Motor neuron (in vitro differentiated cells): ENCODE measurements at places on chromosomes 2 and 18.

- no peak for ATAC-seq
Observed at GRCh38 chr2:43212216-43212835, 14.1 kb downstream of the ZFP36L2 start.

DNA sequence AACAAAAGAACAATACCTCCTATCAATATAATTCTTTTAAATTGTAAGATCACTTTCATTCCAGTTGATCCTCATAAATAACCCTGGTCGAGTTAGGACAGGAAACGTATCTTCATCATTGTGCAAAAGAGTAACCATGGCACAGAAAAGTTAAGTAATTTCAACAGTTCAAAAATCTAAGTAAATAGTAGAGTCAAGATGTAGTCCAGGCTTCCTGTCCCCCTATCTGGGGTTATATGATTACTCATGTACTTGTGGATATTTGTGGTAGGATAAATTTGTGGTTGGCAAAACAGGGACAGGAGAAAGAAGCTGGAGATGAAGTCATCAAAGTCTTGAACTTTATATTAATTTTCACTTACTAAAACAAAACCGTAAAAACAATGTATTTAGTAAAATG, 772.6 kb downstream of the TSN start:
- no peak for ATAC-seq

DNA sequence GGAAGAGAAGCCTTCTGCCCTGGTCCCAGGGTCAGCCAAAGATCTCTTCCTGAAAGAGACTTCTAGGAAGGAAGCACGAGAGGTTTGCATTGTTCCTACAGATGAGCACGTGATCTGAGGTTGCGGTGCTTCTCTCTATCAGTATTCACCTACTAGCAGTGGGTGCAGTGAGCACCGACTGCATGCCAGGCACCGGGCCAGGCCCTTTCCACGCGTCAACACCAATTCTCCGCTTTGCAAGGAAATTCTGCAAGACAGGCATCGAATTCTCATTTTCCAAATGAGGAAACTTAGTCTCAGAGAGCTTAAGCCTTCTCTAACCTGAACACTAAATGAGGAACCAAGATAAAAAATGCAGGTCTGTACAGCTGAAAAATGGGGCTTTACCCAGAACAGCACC, 151.5 kb upstream of the MYCN start:
- ATAC-seq = no peak

DNA sequence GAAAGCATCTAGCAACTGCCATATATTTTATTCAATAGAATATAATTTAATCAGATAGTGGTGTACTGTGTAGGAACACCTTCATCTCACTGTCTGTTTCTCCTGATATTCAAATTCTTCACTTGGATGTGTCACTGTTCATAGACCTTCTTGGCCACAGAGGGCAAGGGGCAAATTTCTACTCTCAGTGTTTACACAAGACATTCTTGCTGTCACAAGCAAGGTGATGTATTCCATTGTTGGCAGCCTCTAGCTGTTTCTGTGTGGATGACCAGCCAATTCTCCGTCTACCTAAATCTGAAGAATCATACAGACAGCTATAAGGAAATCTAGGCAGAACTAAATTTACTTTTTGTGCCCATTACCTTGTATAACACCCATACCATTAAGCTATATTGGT, 948.3 kb downstream of the CNTNAP5 start:
- no peak for ATAC-seq

DNA sequence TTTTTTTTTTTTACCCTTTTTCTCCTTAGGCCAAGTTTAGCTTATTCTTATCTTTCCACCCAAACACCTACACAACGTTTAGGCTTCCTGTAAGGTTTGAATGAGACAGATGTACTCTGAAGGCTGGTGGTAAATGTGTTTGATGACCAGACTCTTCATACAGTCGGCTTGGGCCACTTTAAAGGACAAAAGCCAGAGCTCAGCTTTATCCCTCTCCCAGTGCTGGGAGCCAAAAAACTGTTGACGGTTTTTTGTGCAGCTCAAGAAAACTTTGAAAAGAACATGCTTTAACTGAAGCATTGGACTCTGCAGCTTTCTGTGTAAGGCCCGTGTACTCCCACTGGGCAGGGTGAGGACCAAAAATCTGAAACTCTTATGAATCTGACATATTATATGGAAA, 15.4 kb downstream of the CD8A start:
- ATAC-seq = no peak
